ENCODE measurements at places on chromosomes 7 and 10.

- no peak overlapping the region for H3K4me3 ChIP-seq
- no peak for DNase-seq
- H3K27me3 ChIP-seq, result no peaks in the 10 kb centered on the region
- H3K27ac ChIP-seq, result no peak overlapping the region
- peaks cover 4% of the 10 kb centered on the region for H3K36me3 ChIP-seq
Measured at GRCh38 chr7:30173058-30173897, 38.5 kb downstream of the MTURN start.

DNA sequence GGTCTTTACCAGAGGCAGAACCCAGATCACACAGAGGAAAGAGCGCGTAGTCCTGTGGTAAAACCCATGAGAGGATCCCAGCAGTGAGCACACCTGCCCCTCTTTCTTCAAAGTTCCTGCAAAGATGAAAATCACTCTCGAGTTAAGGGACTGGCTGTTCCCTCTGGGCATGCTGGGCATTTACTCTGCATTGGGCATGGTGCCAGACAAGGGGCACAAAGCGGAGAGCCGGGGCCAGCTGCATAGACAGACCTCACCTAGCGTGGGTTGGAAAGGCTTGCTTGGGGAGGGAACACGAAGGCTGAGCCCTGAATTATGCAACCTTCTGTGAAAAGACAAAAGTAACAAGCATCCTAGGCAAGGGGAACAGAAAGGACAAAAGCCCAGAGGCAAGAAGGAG lies 120.0 kb upstream of the TCERG1L start:
- H3K27ac ChIP-seq, result no peak overlapping the region
- H3K4me3 ChIP-seq, result no peak overlapping the region
- DNase-seq, result no peak
- H3K4me1 ChIP-seq, result no peaks in the 10 kb centered on the region
- peaks cover 12% of the 10 kb centered on the region for H3K36me3 ChIP-seq

DNA sequence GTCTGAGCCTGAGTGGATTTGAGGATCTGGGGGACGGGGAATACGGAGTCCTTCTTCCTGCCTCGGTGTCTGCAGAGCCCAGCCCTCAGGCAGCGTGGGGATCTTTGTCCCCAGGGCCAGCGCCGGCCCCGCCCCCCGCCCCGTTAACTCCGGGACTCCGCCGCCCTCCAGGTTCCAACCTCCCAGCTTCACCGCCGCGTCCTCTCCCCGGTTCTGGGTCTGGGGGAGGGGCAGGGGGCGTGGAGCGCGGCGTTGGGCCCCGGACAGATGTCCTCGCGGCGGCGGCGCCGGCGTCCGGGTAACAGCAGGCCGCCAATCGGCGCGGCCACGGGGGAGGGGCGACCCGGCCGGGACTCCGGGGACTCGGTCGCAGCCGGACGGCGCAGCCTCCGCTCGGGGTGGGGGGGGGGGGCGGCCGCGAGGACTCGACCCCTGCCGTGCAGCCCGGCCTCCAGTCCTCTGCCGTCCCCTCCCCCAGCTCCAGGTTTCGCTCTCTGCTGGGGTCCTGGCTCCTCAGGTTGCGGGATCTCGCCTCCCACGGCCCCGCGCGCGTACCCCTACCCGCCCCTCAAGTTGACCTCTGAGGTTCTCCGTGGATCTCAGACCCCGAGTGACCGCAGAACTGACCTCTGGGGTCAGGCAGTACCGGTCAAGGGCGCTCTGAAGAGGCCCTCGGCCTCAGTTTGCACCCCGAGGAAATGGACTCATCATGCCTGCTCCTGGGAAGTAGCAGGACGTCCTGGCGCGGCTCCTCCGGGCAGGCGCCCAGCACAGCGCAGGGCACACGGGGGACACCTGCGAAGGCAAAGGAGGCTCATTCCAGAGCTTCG lies 2.3 kb upstream of the ELFN1 start:
- H3K4me3 ChIP-seq, result no peak overlapping the region
- no peaks in the 10 kb centered on the region for H3K36me3 ChIP-seq
- H3K27ac ChIP-seq, result no peak overlapping the region
- H3K27me3 ChIP-seq, result peaks cover 15% of the 10 kb centered on the region
- H3K4me1 ChIP-seq, result peaks cover 5% of the 10 kb centered on the region
- DNase-seq, result peak; percentile 53

DNA sequence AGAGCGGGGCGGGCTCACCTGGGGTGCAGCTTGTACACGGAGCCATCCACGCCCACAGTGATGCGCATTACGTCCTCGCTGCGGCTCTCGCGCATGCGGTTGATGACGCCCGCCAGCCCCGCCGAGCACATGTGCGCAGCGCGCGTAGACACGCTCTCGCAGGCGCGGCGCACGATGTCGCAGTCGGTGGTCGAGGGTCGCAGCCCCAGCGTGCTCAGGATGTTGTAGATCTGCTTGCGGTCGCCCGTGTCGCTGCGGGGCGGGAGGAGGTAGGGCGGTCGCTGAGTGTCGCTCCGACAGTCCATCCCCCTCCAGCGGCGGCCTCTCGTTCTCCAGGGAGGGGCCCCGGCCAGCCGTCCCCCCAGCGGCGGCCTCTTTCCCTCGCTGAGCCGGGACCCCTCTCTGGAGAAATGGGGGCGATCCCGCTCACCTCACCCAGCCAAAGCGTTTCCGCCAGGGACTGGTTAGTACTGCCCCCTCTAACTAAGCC lies 4.4 kb upstream of the MYL7 start:
- no peak overlapping the region for H3K4me3 ChIP-seq
- H3K36me3 ChIP-seq, result no peaks in the 10 kb centered on the region
- no peaks in the 10 kb centered on the region for H3K4me1 ChIP-seq

- H3K4me3 ChIP-seq, result no peak overlapping the region
- H3K36me3 ChIP-seq, result peaks cover 3% of the 10 kb centered on the region
- H3K27ac ChIP-seq, result no peak overlapping the region
- peaks cover 9% of the 10 kb centered on the region for H3K27me3 ChIP-seq
Measured at GRCh38 chr10:132275426-132276178, 32.1 kb downstream of the STK32C start.

- no peak overlapping the region for H3K4me3 ChIP-seq
- H3K27me3 ChIP-seq, result peaks cover 2% of the 10 kb centered on the region
- H3K4me1 ChIP-seq, result no peaks in the 10 kb centered on the region
- no peak overlapping the region for H3K27ac ChIP-seq
- no peaks in the 10 kb centered on the region for H3K36me3 ChIP-seq
Measured at GRCh38 chr7:111388016-111388415, 174.3 kb downstream of the IMMP2L start.

DNA sequence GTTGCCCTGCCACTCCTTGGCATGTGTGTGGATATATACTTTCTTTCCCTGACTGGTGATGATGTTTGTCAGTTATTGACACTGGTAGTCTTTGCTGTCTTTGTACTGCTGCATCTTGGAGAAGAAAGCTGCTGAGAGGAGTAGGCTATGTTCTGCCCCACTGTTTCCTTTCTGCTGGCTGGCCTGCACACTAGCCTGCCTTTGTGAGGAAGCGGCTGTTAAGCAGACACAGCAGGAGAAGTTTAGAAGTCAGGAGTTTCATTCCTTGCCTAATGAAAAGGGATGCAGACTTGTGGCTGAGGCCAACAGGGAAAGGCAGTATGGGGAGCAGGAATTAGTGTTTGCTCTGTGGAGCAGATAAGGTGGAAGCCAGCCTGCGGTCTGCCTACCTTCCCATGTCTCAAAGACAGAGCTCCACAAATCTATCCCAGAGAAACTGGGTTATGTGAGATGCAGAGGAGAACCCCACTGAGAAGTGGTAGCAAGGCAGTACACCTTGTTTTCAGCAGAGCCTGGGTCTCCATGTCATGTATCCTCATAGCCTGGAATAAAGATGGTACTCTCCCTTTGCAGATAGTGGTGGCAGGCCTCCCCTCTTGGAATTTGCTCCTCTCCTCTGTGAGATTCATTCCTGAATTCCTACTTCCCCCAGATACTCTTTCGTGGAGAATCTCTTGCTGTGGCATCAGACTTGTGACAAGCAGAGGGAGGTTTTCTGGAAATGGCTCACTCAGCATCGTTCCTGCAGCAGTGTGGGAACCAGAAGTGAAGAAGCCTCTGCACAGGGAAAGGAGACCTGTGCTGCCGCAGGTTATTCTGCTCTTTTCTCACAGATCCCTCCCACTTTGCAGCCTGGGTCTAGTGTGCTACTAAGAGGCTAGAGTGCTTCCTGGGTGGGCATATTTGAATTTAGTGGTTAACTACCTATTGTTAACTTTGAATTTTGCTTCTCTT lies 130.2 kb downstream of the LRRC4 start:
- H3K27me3 ChIP-seq, result peaks cover 3% of the 10 kb centered on the region
- peak overlapping the region; percentile 39 for H3K27ac ChIP-seq
- H3K4me1 ChIP-seq, result peaks cover 58% of the 10 kb centered on the region
- peaks cover 4% of the 10 kb centered on the region for H3K36me3 ChIP-seq

- H3K4me1 ChIP-seq, result peaks cover 34% of the 10 kb centered on the region
- no peak for DNase-seq
- H3K27ac ChIP-seq, result no peak within 1 kb of the TSS
Measured at GRCh38 chr7:27165089-27165995, at the start of gene HOXA9. Gene HOXA9, minus strand, starts transcription at chr7:27165537. Its CDS starts 80 bp downstream, at chr7:27165457.

DNA sequence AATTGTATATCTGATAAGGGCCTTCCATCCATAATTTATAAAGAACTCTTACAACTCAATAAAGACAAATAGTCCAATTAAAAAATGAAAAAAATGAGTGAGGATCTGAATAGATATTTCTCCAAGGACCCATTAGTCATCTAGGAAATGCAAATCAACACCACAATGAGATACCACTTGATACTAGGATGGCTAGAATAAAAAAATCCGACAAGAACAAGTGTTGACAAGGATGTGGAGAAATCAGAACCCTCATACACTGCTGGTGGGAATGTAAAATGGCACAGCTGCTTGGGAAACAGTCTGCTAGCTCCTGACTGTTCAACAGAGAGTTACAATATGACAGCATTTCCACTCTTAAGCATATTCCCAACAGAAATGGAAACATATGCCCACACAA lies 24.6 kb downstream of the ALOX5 start:
- no peak overlapping the region for H3K4me3 ChIP-seq
- H3K4me1 ChIP-seq, result no peaks in the 10 kb centered on the region
- no peaks in the 10 kb centered on the region for H3K36me3 ChIP-seq

DNA sequence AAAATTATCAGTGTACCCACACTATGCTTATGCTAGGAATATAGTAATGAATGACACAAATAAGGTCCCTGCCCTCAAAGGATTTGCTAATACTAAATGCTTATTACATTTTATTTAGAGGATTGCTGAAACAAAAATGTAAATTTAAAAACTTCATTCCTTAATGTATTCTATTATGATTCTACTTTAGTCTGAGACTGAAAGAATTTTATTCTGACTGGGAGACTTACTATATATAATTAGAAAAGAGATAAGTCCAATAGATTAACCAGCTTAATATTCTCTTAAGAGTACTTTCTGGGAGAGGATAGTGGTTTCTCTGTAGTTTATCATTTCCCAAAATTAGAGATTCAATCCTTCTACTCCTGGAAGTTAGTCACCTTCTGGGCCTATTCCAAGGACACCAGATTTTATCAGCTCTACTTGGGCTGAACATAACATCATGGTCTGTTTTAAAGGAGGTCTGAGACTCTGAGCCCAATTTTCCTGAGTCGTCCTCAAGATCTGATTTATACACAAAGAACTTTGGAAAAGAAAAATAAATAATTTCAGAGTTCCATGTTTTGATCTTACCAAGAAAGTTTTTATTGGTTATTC lies 41.1 kb downstream of the ASZ1 start:
- no peaks in the 10 kb centered on the region for H3K36me3 ChIP-seq
- no peak overlapping the region for H3K27ac ChIP-seq
- H3K27me3 ChIP-seq, result no peaks in the 10 kb centered on the region

DNA sequence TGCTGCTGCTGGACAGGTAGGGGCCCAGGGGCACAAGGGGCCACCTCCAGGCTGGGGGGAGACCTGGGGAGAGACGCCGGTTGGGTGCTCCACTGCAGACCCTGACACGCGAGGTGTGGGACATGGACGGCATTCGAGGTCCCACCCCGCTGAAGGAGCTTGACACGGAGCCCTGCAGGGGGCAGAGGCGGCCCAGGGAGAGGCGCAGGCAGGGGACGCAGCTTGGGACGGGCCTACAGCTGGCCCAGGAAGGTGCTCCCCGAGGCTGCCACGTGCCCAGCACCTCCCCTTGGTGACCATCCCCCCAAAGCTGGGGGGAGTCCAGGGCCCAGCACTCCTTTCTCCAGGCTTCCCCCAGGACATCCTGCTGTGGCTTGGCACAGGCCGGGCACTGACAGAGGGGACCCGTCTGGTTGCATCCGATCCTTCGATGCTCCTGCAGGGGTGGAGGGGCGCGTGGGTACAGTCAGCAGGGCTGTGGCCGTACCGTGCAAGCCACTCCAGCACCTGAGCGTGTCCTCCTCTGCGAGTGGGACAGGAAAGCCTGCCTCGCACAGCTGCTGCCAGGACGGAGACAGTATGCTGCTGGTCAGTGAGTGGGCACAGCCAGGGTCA lies 174.4 kb downstream of the ELFN1 start:
- H3K27me3 ChIP-seq, result peaks cover 12% of the 10 kb centered on the region
- no peak for DNase-seq
- peaks cover 10% of the 10 kb centered on the region for H3K36me3 ChIP-seq
- H3K27ac ChIP-seq, result no peak overlapping the region
- no peak overlapping the region for H3K4me3 ChIP-seq
- peaks cover 2% of the 10 kb centered on the region for H3K4me1 ChIP-seq

DNA sequence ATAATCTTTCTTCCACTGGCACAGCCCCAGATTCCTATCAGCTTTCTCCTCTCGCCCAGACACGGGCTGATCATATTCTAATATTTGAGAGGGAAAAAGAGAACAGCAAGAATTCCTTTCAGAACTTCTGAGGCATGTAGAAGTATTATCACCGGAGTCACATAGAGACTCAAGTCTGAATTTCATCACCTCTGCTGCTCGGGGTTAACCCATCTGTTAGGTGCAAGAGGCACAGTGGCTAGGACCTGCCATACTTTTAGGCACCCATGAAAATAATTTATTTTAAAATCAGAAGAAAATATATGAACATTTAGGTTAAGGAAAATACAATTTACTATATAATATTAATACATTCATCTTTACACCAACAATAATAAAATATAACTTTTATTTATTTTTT lies 21.0 kb downstream of the PANK1 start:
- no peaks in the 10 kb centered on the region for H3K4me1 ChIP-seq
- DNase-seq, result no peak
- peaks cover 9% of the 10 kb centered on the region for H3K36me3 ChIP-seq
- no peak overlapping the region for H3K27ac ChIP-seq
- no peak overlapping the region for H3K4me3 ChIP-seq
- no peaks in the 10 kb centered on the region for H3K27me3 ChIP-seq

DNA sequence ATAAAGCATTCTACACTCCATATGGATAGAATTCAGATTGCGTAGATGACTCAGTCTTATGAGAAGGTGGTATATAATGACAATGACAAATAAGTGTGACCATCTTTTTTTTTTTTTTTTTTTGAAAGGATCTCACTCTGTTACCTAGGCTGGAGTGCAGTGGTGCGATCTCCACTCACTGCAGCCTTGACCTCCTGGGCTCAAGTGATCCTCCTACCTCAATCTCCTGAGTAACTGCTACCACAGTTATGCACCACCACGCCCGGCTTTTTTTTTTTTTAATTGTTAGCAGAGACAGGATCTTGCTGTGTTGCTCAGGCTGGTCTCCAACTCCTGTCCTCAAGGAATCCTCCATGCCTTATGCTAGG lies 43.2 kb upstream of the NRP1 start:
- H3K27ac ChIP-seq, result no peak overlapping the region
- no peaks in the 10 kb centered on the region for H3K36me3 ChIP-seq
- no peak for DNase-seq
- H3K4me1 ChIP-seq, result no peaks in the 10 kb centered on the region

Measured in endothelial cell (in vitro differentiated cells).